Activated CD8-positive, alpha-beta memory T cell treated with anti-CD3 and anti-CD28 coated beads, Interleukin-2, amount 10 ng/mL, durations not matched to agents 7 days and 5 days (primary cell): ENCODE measurements at places on chromosomes 3 and 15.

DNA sequence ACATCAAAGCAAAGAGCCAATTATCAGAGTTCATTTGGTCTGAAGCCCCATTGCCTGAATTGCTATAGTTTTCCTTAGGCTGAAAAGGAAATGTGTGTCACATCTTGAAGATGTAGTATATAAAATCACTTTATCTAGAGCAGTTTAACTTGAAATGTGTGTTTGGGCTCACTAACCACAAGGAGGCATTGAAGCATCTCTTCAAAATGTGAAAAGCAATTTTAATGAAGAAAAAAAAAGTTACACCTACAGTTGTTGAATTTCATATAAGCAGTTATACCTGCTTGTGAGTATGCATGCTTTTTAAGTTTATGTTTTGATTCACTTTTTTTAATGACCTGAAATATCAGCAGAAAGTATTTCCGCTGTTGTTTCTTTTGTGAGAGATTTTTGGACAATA, 129.3 kb downstream of the IQCH start:
- H3K36me3 ChIP-seq: no peaks in the 10 kb centered on the region
- peaks cover 2% of the 10 kb centered on the region for H3K4me1 ChIP-seq
- no peak for DNase-seq
- no peak overlapping the region for H3K4me3 ChIP-seq
- peaks cover 40% of the 10 kb centered on the region for H3K27me3 ChIP-seq
- no peak overlapping the region for H3K27ac ChIP-seq

DNA sequence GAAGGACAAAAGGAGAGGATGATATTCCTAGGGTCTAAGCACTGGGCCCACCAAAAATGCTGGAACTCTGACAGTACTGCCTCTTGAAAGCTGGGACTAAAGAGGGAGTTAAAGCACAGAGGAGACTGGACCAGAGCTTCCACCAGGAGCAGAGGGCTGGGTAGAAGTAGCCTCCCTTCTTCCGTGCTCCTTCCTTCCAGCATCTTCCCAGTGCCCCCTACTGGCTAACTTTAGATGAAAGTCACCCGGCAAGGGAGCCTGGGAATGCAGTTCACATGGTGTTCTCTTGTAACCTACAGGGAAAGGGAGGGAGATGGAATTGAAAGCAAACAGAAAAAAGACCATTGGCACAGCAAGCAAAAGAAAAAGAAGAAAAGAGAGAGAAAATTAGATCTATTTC, 106.1 kb upstream of the COL8A1 start:
- H3K27me3 ChIP-seq: no peaks in the 10 kb centered on the region
- no peaks in the 10 kb centered on the region for H3K4me1 ChIP-seq
- no peak for DNase-seq
- no peak overlapping the region for H3K27ac ChIP-seq
- H3K4me3 ChIP-seq: no peak overlapping the region

GRCh38 chr3:120850381-120851295, 57.4 kb upstream of the STXBP5L start:
- DNase-seq: no peak
- no peaks in the 10 kb centered on the region for H3K36me3 ChIP-seq
- no peaks in the 10 kb centered on the region for H3K4me1 ChIP-seq
- H3K27me3 ChIP-seq: peaks cover 14% of the 10 kb centered on the region
- H3K27ac ChIP-seq: no peak overlapping the region

- no peaks in the 10 kb centered on the region for H3K36me3 ChIP-seq
- H3K27me3 ChIP-seq: no peaks in the 10 kb centered on the region
- DNase-seq: no peak
- H3K27ac ChIP-seq: no peak overlapping the region
Measured at GRCh38 chr15:100544338-100544841, 15.6 kb upstream of the CERS3 start.
